CD4-positive, alpha-beta T cell treated with Interleukin-17A for 4 hours (primary cell): ENCODE measurements at places on chromosomes 3 and 15.
A peak's percentile ranks its signal among the peaks of the same experiment; 100 is the strongest.

GRCh38 chr3:156050918-156051317 is 69.5 kb upstream of the KCNAB1 start:
- DNase-seq = no peak

GRCh38 chr3:106070187-106070586 is 201.4 kb upstream of the CBLB start:
- no peak for DNase-seq

- no peak for DNase-seq
Observed at GRCh38 chr15:40303576-40303975, 4.2 kb downstream of the PLCB2 start.

DNA sequence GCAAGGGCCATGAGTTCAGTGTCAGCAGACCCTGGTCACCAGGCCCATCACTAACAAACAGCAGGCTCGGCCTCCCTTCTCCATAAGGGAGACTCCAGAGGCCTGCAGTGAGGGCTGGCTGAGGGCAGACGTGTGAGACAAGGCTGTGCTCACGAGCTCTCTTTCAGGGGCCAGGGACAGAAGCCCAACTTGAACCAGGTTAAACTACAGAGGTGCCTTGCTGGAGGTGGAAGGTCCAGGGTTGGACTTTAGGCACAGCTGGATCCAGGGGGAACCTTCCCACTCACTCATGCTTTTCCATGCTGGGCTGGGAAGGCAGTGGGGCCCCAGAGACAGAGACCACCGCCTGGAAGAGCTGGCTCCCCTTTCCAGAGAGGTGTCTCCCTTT is 19.0 kb downstream of the CFAP100 start:
- no peak for DNase-seq

DNA sequence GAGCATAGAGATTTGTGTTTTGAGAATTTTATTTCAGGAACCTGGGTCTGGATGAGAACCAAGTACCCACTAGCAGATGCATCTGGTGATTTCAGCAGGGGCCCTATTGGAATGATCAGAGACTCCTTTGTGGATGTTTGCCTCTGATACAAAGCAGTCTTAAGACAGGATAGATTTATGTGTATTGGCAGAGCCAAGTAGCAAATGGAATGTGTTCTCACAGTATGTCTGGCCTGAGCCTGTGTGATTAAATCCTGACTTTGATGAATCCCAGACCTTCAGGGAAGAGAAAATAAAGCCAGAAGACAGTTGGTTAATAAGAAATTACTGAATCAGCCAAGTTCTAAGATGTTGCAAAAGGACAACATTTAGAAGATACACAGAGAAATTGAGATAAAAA is 755.5 kb upstream of the SEMA6D start:
- DNase-seq = no peak

DNA sequence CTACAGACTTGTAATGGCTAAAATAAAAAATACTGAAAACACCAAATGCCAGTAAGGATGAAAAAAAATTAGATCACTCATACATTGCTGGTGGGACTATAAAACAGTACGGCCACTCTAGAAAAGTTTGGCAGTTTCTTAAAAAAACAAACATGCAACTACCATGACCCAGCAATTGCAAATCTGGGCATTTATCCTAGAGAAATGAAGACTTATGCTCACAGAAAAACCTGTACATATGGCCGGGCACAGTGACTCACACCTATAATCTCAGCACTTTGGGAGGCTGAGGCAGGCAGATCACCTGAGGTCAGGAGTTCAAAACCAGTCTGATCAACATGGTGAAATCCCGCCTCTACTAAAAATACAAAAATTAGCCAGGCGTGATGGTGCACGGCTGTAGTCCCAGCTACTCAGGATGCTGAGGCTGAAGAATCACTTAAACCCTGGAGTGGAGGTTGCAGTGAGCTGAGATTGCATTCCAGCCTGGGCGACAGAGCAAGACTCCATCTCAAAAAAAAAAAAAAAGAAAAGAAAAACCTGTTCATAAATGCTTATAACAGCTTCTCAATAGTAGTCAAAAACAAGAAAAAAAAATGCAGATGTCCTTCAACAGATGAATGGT is 5.6 kb downstream of the TP53BP1 start:
- DNase-seq = no peak

DNA sequence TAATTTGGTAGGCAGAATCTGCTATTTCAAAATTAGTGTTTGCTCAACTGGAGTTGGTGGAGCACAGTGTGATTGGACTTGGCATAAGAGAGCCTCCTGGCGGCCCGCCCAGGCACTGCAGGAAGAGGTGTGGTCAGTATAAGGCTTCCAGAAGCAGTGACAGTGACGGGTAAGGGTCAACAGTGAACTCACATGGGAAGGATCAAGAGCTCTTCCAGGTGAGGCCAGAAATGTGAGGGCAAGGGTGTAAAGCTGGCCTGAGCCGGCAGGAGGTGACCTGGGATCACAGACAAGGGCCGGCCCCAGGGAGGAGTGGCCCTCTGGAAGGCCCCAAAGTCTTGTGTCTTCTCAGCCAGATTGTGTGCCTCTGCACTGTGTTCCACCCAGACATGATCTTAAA is 93.2 kb upstream of the RNF7 start:
- DNase-seq = peak; percentile 78

- no peak for DNase-seq
Observed at GRCh38 chr3:37032961-37033360, 39.6 kb downstream of the MLH1 start.

DNA sequence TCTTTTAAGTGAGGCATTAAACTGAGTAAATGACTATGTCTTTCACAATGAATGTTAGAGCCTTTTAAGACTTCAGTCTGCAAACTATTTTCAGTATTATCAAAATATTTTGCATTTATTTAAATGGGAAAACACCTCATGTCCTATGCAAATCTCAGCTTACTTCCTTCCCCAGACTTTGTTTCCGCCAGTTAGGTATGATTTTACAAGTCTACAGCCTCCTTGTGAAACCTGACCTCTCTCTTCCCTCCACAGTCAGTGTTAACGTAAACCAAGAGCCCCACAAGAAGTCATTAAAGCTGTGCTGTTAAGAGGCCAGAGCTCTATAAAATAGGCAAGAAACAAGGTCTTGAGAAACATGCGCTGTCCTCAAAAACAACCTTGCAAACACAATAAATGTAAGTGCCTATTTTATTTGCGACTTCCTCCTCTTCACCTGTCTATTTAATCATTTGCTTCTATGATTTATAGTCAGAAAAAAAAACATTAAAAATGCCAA is 48.3 kb downstream of the PRTG start:
- no peak for DNase-seq

DNA sequence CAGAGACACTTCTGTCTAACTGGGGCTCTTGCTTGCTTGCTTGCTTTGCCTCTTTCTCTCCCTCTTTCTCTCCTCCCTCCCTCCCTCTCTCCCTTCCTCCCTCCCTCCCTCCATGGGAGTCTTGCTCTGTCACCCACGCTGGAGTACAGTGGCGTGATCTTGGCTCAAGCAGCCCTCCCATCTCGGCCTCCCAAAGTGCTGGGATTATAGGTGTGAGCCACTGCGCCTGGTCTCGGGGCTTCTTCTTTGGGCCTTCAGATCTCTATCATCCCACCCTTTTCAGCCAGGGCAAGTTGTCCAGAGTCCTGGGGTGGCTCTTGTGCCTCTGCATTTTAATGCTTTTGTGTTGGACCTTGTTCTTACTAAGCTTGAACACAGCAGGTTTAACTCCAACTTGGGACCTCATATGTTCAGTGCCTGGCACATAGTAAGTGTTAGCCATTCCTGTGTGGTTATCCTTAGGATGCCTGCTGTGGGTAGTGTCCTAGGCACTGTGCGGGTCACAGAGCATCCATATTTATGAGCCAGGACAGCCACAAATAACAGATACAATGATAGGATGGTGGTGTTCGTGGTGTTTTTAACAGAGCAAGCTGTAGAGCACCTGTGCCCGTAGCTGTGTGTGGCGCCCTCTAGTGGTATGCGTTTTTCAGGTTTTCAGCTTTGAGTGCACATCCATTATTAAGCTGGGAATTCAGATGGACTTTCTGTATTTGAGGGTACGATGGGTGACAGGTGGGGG is 75.1 kb downstream of the CCK start:
- DNase-seq = peak; percentile 82
